ENCODE measurements at places on chromosomes 1 and 21.

DNA sequence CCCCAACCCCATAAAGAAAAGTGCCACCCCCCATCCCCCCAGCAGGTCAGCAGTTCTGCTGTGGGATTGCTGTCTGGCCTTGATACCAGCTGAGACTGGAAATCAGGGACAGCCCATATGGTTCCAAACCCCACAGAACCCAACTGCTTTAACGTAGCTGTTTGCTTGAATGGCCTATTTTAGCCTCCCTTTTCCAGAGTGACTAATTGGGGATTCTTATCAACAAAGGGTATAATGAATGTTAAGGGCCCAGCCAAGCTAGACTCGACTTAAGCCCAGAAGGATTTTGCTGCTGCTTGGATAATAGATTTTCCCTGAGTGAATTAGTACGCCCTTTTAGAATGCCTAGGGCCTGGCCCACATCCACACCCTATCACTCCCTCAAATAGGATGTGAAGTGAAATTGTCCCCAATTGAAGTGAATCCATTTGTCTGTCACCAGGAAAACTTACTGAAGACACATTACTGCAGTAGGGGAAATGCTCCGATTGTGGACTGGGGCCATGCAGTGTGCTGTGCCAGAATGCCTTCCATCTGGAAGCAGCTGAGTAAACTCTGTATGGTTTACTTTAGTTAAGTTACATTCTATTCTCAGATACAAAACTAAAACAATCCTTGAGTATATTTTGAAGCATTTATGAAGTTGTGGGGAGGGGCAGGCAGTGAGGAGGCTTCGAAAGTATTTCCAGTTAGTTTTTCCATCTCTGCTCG is 156.9 kb downstream of the DHRS3 start:
- DNase-seq: no peak

DNA sequence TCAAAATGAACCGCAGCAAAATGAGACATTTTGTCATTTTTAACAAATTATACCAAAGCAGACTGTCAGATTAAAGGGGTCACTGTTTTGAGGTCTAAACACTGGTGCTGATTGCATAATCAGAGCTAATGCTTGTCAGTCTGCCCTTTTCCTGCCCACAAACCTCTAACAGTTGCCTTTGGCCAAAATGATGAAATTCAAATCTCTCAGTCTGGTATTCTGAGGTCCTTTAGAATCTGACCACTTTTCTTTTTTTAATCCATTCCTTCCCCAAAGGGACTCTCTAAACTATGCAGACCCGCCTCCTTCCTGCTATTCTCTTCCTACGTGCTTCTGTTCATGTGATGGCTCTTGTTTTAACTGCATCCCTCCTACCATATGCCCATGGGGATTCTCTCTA is 145.2 kb upstream of the SPATA6 start:
- no peak for DNase-seq

DNA sequence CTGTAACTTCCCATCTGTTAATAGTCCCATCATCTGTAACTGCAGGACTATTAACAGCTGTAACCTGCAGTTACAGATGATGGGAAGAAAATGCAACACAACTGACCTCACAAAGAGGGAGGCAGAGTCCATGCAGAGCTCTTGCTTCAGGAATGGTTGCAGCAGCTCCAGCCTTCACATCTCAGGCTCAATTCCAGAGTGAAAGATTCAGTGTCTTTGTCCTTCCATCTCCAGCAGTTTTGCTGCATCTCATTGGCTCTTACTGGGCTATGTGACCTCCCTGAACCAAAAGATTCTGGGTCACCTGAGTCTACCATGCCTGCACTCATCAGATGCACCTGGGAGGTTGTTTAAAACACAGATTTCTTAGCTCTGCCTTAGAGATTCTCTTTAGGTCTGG is 686.7 kb downstream of the MATN1 start:
- no peak for DNase-seq

DNA sequence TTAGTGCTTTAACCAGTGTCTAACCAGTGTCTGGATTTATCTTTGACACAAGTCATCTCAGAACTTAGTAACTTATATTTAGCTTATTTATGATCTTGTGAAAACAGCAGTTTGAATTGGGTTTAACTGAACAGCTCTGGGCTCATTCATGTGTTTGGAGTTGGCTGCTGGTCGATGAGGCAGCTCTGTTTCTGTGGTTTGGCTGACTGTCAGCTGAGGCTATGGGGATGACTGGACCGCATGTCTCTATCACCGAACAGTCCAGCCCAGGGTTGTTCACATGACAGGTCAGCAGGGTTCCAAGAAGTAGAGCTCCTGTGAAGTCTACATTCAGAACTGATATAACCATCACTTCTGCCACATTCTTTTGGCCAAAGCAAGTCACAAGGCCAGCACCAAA is 29.1 kb upstream of the C21orf91 start:
- DNase-seq: no peak

GRCh38 chr1:106276871-106277270 is 779.6 kb upstream of the PRMT6 start:
- DNase-seq: no peak

DNA sequence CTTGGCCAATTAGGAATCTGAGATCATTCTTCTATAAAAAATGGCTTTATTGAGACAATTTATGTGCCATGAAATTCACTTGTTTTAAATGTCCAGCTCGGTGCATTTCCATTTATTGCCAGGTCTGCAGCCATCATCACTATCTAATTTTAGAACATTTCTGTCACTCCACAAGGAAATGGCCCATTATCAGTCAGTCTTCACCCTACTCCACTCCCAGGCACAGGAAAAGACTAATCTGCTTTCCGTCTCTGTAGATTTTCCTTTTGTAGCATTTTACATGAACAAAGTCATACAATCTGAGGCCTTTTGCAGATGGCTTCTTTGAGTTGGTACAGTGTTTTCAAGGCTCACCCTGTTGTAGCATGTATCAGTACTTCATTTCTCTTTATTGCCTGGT is 27.2 kb downstream of the KIF26B start:
- DNase-seq: no peak
